ENCODE measurements at places on chromosomes 11 and 22.

GRCh38 chr11:1438967-1439330, 47.6 kb downstream of the MOB2 start:
- DNase-seq = no peak

DNA sequence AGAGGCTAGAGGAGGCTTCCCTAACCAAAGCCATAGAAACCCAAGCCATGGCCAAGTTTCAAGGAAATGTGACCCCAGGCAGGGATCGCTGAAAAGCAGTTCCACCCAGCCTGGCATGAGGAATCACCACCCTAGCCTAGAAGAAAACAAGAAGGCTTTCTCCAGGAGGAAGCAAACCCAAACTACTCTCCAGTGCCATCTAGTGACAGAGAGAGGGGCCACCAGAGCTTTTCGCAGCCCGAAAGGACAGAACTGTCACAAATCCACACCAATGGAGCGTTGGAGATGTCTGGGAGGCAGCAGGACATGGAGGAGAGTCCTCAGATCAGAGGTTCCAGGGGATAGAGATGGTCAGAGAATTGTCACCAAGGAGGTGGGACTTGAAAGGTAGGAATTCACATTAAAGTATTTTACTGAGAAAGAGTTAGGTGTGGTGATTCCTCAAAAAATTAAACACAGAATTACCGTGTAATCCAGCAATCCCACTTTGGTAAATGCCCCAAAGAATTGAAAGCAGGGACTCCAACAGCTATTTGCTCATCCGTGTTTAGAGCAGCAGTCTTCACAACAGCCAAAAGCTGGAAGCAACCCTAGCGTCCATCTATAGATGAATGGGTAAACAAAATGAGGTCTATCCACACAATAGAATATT, 67.3 kb upstream of the NUP50 start:
- DNase-seq = peak; percentile 71

DNA sequence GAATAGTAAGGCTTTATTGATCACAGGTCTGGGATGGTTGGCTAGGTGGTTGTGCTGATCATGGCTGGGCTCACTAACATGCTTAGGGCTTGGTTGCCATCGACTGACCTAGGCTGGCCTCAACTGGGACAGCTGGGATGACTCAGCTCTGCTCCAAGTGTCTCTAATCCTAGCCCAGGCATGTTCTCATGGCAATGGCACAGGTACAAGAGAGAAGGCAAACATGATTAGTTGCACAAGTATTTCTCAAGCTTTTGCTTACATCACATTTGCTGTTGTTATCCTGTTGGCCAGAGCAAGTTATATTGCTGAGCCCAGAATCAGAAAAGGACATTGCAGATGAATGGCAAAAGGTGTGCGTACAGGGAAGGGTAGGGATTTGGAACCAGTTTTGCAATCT, 68.5 kb upstream of the SLC35C1 start:
- DNase-seq = peak; percentile 75

DNA sequence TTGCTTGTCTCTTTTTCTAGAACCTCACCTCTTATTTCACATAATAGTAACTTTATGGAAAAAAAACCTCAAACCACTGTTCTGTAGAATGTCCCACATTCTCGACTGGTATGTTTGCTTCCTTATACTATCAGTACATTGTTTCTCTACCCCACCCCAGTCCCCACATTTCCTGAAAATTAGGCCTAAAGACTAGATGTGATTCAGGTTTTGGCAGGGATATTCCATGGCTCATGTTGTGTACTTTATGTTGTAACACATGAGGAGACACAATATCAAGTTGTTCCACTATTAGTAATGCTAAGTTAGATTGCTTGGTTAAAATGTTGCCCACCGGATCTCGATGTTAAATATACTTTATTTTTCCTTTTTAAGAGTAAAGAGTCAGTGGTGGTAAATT, 34.7 kb downstream of the DDIAS start:
- DNase-seq = no peak

- no peak for DNase-seq
Measured at GRCh38 chr11:76667271-76667818, 3.2 kb downstream of the LRRC32 start.

DNA sequence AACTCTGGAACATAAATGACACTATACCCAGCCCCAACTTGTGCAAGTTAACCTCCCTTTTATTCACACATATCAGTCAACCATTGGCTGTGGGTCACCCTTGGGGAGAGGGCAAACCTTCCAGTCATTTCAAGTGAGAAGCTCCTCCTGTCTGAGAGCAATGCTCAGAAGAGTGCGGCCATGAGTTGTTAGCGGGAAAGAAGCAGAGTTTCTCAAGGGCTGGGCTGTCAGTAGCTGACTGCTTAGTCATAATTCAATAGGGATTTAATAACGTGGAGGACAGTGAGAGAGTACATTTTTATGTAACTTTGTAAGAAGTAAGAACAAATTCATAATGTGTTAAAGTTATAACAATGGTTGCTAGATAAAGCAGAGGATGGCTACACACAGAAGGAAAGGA, 5.1 kb downstream of the PATE2 start:
- no peak for DNase-seq

GRCh38 chr22:27597703-27598444, 203.7 kb downstream of the MN1 start:
- DNase-seq = peak; percentile 55

DNA sequence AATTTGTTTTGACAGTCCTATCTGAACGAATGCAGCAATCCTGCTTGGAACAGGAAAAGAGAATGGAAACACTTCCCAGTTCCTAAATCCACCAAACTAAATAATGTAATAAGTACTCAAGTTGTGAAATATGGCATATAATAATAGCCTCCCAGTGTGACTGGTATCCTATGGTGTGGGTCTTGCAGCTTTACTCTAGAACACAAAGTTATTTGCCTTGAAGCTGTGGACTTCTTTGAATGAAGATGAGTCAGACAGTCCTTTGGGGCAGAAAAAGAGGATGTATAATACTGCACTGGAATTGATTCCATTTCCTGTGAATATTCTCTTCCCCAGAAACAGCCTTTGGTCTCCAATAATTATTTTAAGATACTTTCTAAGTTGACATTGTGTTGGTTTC, 887.0 kb downstream of the KCNA4 start:
- DNase-seq = peak; percentile 8

GRCh38 chr11:94998285-94998684, 24.8 kb downstream of the KDM4D start:
- no peak for DNase-seq

- DNase-seq = no peak
Measured at GRCh38 chr11:112410325-112410724, 149.7 kb upstream of the PLET1 start.
